ENCODE measurements at places on chromosomes 1 and 21. TPM values are rescaled to one million over a fixed set of nuclear protein-coding genes. Genes with fewer than 3 reads are reported as not detected.

GRCh38 chr1:32798191-32798590 lies 19.0 kb downstream of the YARS1 start:
- no peaks in the 10 kb centered on the region for H3K4me1 ChIP-seq
- H3K4me3 ChIP-seq = no peak overlapping the region
- H3K27ac ChIP-seq = no peak overlapping the region
- no peaks in the 10 kb centered on the region for H3K27me3 ChIP-seq
- peaks cover 74% of the 10 kb centered on the region for H3K36me3 ChIP-seq
- DNase-seq = no peak

GRCh38 chr1:30615076-30615795 lies 108.1 kb downstream of the MATN1 start:
- DNase-seq = no peak
- H3K4me1 ChIP-seq = no peaks in the 10 kb centered on the region
- H3K27me3 ChIP-seq = no peaks in the 10 kb centered on the region
- no peak overlapping the region for H3K4me3 ChIP-seq
- no peaks in the 10 kb centered on the region for H3K36me3 ChIP-seq

GRCh38 chr1:231691618-231692259 lies 65.1 kb downstream of the DISC1 start:
- H3K4me1 ChIP-seq = no peaks in the 10 kb centered on the region
- DNase-seq = no peak
- H3K27ac ChIP-seq = no peak overlapping the region
- no peak overlapping the region for H3K4me3 ChIP-seq
- H3K27me3 ChIP-seq = no peaks in the 10 kb centered on the region

- no peaks in the 10 kb centered on the region for H3K4me1 ChIP-seq
- no peak overlapping the region for H3K27ac ChIP-seq
Measured at GRCh38 chr1:197857477-197857876, 45.0 kb upstream of the C1orf53 start.

SH2D2A gene
- not detected for total RNA-seq
